ENCODE measurements at places on chromosomes 5 and 9.

GRCh38 chr9:22307013-22307711 is 139.5 kb upstream of the DMRTA1 start:
- no peak for DNase-seq

DNA sequence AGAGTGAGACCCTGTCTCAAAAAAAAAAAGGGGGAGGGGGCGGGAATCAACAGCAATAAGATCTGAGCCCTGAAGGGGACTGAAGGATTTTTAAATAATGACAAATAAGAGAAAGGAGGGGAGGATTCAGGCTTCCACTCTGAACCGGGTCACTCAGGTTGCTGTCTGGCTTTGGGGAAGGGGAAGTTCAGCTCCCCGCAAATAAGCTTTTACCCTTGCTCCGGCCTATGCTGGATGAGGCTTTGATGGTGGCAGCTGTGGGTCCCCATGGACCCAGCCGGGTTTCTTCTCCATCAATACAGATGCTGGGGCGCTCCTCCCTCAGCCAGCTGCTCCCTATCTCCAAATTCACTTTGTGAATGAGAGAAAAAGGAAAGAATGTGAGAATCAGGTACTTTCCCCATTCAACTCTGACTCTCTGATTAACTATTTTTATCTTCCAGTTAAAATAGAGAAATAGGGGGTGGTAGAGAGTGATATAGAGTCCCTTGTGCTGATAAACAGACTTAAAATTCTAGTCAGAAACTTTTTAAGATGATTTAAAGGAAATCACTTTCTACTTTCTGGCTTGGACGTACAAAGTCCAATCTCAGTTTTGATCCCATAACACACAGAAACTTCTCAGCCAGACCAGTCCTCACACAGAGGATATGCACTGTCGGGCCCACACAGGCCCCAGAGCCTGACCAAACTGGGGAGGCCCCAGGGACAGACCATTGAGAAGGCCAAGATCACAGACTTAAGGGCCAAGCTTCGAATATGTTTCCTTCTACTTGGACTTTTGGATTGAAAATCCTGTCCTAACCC is 39.6 kb downstream of the C5orf15 start:
- no peak for DNase-seq

GRCh38 chr9:99677281-99677680 is 144.4 kb upstream of the NR4A3 start:
- DNase-seq, result no peak

- no peak for DNase-seq
Measured at GRCh38 chr9:111825468-111826145, 30.9 kb upstream of the SHOC1 start.

DNA sequence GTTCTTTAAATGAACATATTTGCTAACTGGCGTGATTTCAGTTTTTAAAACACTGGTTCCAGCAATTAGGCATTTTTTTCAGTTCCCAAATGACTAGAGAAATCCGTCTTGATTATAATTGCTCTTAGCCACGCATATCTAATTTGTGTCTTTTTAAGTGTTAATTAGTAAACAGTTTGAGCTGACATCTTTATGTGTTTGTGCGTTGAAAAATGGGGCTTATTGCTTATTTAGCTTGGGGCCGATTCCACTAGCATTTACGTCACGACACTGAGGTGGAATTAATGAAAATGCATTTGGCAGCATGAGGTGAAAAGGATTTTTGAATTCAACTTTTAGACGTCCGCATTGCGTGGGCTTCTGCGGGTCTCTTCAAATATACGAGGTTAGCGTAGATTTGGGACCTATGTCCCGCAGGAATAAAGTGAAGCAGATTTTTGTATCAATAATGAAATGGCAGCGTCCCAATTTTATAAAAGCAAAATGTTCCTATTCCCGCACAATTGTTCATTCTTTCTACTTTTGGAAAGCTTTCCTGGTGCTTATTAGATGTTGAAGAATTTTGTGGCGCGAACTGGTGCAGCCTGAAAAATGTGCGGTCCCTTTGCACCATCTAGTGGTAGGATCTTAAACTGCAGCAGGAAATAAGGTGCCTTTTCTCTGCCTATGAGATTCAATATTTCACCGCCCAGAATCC is 122.7 kb upstream of the LMX1B start:
- DNase-seq, result peak; percentile 24
